CD8-positive, alpha-beta memory T cell (primary cell): ENCODE measurements at places on chromosomes 4 and X. TPM values are rescaled to one million over a fixed set of nuclear protein-coding genes. Genes with fewer than 3 reads are reported as not detected.

Gene SLC34A2
- not detected for total RNA-seq

Gene PAGE4
- not detected for total RNA-seq

Gene RXFP1
- not detected for total RNA-seq

Gene CT45A2
- total RNA-seq: not detected

Gene AASDH
- 13.0 TPM for total RNA-seq

Gene MPP1
- 13.0 TPM for total RNA-seq

Gene WNK3
- total RNA-seq: 0.13 TPM

Gene SLC26A1
- not detected for total RNA-seq

Gene FRMPD4
- total RNA-seq: not detected

Gene CD38
- total RNA-seq: 11.7 TPM

Gene MAGEA4
- total RNA-seq: not detected

Gene PRDM8
- total RNA-seq: 12.7 TPM

Gene TLR2
- 0.53 TPM for total RNA-seq

Gene XAGE1B
- not detected for total RNA-seq

Gene FAM149A
- total RNA-seq: 0.46 TPM

Gene P2RY4
- not detected for total RNA-seq

Gene PABPC5
- total RNA-seq: not detected

Gene BEND4
- total RNA-seq: 3.2 TPM

Gene SPATA4
- total RNA-seq: not detected

Gene ARHGAP36
- not detected for total RNA-seq

Gene RBM46
- not detected for total RNA-seq

Gene PPEF2
- total RNA-seq: 0.11 TPM

Gene TRPC3
- 0.15 TPM for total RNA-seq

Gene FREM3
- total RNA-seq: not detected

Gene KCND1
- total RNA-seq: 0.72 TPM

Gene ITGB1BP2
- total RNA-seq: 3.8 TPM

Gene TLR6
- 1.2 TPM for total RNA-seq

Gene RPGR
- 8.5 TPM for total RNA-seq
